ENCODE measurements at places on chromosomes 1 and 21.

- no peak for DNase-seq
Observed at GRCh38 chr1:105122041-105122440, 1372.3 kb downstream of the AMY1C start.

DNA sequence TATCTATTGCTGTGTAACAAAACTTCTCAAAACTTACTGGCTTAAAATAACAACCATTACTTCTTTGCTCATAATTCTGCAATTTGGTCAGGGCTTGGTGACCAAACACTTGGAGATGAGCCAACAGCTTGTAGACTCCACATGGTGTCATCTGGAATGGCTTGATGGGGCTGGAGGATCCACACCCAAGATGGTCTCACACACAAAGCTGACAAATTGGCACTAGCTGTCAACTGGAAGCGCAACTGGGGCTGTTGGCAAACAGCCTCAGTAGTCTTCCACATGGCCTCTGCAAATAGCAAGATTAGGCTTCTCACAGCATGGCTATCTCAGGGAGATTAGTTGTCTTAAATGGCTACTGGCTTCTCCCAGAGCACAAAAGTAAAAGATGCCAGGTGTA, 27.1 kb upstream of the MTF2 start:
- DNase-seq: no peak

- DNase-seq: no peak
Observed at GRCh38 chr1:112702067-112702395, 4.9 kb downstream of the RHOC start.

DNA sequence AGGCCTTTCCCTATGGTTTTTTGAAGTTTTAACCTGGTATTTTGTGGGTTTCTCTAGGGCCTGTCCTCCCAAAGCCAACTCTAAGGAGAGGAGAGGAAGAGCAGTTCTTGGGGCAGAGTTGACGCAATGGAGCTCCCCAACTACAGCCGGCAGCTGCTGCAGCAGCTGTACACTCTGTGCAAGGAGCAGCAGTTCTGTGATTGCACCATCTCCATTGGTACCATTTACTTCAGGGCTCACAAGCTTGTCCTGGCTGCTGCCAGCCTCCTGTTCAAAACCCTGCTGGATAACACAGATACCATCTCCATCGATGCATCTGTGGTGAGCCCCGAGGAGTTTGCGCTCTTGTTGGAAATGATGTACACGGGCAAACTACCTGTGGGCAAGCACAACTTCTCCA, 38.2 kb downstream of the ZBTB40 start:
- DNase-seq: no peak

- no peak for DNase-seq
Observed at GRCh38 chr1:186785503-186785902, 43.2 kb upstream of the PLA2G4A start.

Data from NCI-H1105 (cell line).